ELR (cell line): ENCODE measurements at places on chromosomes 16 and 17.

DNA sequence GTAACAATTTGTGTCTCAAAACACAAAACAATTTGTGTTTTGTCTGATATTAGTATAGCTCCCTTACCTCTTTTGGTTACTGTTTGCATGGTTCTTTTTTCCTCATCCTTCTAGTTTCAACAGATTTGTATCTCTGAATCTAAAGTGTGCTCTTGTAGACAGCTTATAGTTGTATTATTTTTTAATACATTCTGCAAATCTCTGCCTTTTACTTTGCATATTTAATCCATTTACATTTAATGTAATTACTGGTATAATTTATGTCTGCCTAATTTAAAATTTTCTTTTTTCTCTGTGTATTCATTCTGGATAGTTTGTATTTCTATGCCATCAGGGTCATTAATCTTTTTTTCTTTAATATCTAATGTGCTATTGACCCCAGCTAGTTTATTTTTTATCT, 9.9 kb upstream of the GNAO1 start:
- DNase-seq, result no peak

- no peak for DNase-seq
These were observed 10.1 kb downstream of the FADS6 start for GRCh38 chr17:74883241-74883745.

- no peak for DNase-seq
These were observed 122.9 kb upstream of the ELAC2 start for GRCh38 chr17:13140750-13141149.

- DNase-seq, result peak; percentile 58
These were observed 874 bp downstream of the CMTM3 start for GRCh38 chr16:66605177-66605978.

DNA sequence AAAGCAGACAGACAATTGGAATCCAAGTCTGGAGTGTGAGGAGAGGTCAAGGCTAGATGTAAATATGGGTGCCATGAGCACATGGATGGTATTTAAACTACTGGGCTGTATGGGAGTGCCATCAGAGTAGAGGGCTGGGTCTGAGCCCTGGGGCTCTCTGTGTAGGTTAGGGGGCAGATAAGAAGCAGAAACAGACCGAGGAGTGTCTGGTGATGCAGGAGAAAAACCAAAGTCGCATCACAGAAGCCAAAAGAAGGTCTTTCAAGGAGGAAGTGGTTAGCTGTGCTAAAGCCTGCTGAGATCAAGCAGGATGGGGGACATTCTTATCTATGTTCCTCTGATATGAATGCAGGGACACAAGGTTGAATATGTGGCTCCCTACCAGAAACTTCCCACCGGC, 1.9 kb downstream of the TSEN54 start:
- no peak for DNase-seq

- DNase-seq, result no peak
These were observed 5.5 kb upstream of the MAF start for GRCh38 chr16:79605999-79606398.

- DNase-seq, result no peak
These were observed 54.0 kb downstream of the GAS7 start for GRCh38 chr17:10144456-10144855.

DNA sequence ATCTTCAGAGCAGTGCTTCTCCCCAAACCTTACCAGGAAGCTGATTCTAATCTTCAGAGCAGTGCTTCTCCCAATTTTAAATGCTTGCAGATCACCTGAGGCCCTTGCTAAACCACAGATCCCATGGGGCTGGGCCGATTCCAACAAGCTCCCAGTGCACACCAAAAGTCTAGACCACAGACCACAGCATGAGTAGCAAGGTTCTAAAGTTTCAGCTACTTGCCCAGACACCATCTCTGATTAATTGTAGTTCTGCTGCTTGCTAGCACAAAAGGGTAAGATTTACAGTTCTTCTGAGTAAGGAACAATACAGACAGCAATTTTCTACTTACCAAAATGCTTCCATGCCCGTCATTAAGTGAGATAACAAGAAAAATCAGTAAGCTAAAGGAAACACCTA, 12.2 kb downstream of the CLEC3A start:
- no peak for DNase-seq

GRCh38 chr17:40129498-40129897, 7.7 kb downstream of the MSL1 start:
- DNase-seq, result no peak

DNA sequence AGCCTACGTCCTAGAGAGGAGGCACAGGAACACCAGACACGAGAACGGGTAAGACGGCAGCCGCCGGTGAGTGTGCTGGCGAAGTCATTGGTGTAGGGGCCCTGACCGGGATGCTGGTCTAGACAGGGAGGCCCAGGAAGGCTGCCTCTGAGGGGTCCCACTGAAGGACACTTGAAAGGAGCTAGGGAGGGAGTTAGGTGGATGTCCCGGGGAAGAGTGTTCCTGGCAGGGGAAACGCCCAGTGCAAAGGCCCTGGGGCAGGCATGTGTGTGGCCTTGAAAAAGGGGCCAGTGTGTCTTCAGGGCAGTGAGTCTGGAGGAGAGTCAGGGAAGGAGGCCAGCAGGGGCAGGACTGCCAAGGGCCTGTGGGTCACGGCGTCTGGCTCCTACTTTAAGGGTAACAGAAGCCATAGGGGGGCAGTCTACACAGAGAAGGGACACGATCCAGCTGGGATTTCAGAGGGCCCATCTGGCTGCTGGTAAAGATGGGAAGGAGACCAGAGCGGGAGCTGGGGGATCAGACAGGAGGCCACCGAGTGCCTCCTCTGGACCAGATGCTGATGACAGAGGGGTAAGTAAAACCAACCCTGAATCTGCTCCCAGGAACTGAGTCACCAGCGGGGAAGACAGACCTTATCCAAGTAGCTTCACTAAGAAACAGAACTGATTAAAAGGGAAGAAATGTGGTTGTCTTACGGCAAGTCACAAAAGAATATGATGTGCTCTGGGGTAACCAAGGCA, 115.9 kb downstream of the LITAF start:
- peak; percentile 50 for DNase-seq

GRCh38 chr16:49664221-49665215, 191.4 kb downstream of the ZNF423 start:
- no peak for DNase-seq

DNA sequence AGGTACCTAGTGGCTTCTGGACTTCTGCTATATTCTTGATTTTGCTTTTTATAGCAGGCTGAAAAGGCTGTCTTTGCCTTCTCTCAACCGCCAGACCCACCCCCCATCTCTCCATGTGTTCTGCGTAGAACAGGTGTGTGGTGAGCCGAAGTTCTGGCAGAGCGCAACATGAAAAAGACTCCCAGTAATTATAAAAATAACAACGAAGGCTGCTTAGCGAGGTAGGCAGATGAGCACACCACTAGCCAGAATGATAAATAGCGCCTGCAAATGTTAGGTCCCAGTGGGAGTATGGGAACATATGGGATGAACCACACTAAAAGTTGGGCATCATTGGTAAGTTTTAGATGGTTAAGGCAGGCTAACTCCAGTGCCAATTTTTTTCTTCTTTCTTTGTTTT, 14.0 kb upstream of the RBFOX1 start:
- no peak for DNase-seq

DNA sequence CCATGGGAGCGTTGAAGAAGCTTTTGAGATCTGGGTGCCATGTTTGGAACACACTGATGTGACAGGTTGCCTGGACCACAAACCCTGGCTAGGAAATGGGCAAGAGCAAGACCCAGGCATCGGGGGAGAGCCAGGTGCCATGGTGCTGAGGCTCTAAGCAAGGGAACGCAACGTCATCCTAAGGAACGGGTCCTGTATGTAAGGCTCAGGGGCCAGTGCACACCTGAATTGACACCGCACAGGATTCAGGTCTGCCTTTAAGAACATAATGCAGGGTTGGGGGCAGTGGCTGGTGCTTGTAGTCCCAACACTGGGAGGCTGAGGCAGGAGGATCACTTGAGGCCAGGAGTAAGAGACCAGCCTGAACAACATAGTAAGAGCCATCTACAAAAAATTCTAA, 10.8 kb downstream of the PSMD7 start:
- no peak for DNase-seq

- DNase-seq, result no peak
These were observed 126.4 kb downstream of the SALL1 start for GRCh38 chr16:51024703-51025102.

DNA sequence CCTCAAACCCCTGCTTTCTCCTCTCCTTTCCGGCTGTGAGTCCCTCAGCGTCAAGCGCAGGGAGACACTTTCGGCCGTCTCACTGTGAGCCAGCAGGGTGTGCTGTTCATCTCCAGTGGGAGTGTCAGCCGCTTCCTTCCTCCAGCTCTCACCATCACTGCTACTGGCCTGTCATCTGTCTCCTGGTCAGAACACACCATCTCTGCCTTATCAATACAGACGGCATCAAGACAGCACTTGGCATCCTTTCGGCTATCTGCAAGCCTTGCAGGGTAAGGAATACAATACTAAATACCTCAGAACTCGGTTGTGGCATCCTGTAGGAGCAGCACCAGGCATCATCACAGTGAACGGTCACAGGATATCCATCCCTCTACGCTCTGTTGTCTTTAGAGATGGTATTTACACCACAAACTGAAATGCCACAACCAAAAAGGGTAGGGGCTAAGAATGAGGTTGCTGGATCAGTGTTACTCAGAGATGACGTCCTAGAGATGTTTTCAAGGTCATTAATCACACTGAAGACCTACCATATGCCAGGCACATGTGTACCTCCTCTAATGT, 20.7 kb upstream of the CMTM4 start:
- DNase-seq, result peak; percentile 58

GRCh38 chr17:1713160-1713877, 3.1 kb upstream of the TLCD2 start:
- DNase-seq, result no peak

GRCh38 chr17:81544281-81544974, 7.7 kb downstream of the FAAP100 start:
- no peak for DNase-seq

GRCh38 chr17:56347639-56348038, 194.4 kb downstream of the ANKFN1 start:
- DNase-seq, result no peak

GRCh38 chr17:42873315-42873714, 22.3 kb downstream of the AOC3 start:
- DNase-seq, result no peak

DNA sequence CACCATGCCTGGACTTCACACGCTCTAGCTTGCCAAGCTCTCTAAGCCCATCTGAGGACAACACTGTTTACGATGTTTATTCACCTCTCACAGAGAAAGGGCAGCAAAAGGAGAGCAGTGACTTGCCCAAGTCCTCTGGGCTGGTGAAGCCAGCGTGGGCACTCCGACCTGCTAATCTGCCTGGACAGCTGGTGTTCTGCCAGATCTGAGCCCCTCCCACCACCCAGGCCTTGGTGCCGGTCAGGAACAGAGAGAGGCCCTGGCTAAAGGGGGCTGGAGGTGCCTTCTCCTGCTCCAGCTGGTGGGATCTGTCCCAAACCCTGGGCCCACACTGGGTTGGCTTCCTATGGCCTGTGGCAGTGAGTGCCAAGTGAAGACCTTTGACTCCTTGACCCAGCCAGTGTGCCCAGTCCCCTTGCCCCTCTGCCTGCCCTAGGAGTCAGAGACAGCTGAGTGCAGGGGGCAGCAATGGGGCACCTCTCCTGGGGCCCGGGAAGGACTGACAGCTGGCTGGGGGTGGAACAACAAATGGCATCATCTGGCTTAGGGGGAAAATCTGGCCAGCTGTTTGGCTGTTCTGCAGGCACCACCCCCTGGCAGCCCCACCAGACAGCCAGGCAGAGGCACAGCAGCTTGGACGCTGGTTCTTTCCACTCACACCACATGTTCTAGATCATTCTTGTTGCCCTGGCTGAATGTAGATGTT, 1.8 kb upstream of the SLC4A1 start:
- no peak for DNase-seq

DNA sequence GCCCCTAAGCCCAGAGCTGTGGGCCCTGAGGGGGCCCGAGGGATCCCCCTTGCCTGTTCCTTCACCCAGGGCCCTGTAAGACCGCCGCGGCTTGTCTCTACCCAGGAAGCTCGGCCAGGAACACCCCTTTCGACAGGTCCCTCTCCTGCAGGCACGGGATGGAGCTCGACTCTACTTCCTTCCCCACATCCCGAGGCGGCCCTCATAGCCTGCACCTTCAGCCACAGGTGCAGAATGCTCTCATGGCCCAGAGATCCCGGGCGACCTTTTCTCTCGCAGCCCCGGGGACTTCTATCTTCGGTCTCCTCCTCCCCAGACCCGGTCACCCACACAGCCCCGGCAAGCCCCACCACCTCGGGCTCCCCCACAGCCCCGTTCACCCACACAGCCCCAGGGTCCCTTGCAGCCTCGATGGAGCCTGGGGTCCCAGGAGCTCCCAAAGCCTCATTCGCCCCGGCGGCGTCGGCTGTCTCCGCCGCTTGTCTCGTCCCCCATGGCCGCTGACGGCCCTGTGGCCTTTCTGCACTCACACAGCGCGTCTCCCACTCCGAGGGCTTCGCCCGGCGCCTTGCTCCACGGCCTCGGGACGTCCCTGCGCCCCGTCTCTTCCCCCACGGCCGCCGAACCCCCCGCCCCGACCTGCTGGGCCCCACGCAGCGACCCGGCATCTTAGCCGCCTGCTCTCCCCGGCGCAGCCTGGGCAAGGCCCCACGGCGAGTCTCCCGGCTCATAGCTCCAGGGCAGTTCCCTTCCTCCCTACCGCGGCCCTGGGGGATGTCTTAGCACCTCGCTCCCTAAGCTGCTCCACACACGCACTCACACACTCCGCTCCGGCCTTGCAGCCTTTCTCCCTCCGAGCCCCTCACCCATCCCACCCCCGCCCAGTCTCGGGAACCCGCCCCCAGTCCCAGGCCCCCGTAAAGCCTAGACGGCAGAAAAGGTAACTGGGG, 650 bp downstream of the KIAA0753 start:
- peak; percentile 63 for DNase-seq

DNA sequence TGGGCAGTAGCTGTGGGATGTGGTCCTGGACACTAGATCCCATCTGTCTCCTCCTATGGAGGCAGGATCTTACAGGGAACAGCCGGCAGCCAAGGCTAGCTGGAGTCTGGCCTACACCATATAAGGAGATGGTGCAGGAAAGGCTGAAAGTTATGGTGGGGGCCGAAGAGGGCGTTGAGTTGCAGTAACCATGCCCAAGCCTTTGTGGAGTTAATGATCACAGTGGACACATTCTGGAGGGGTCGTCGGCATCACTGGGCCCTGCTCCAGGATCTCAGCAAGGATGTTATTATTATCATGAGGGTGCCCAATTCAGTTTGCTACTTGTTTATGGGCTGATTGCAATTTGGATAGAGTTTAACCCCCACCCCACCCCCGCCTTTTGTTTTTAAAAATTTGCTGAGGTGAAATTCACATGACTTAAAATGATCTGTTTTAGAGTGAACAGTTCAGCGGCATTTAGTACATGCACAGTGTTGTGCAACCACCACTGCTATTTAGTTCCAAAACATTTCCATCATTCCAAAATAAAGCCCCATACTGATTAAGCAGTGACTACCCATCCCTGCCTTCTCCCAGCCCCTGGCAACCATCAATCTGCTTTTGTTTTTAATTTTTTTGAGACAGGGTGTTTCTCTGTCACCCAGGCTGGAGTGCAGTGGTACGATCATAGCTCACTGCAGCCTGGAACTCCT, 184.3 kb upstream of the CACNG3 start:
- DNase-seq, result no peak
